Right hindlimb (tissue), 1 donor: ENCODE measurements at places on chromosomes 12 and 14.

DNA sequence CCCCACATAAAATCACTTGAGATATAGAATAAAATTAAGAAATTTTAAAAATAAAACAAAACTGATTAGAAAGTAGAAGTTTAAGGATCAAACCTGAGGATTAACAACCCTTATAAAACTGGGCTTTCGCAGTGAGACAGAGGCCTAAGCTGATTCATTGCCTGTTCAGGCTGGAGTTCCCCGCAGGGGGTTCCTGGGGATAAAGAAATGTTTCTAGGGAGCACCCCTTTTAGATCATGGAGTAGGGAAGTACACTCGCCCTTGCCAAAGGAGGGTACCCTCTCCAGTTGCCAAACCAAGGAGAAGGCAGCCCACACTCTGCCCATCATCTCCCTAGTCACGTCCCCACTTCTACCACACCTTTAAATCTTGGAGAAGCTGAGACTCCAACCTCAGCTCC is 6.8 kb downstream of the GLIPR1 start:
- DNase-seq: no peak

GRCh38 chr12:2961705-2962104 is 2.5 kb downstream of the TEAD4 start:
- DNase-seq: no peak

GRCh38 chr12:84463741-84464495 is 448.7 kb downstream of the SLC6A15 start:
- no peak for DNase-seq

GRCh38 chr12:100668945-100669536 is 95.6 kb downstream of the GAS2L3 start:
- peak; percentile 45 for DNase-seq

DNA sequence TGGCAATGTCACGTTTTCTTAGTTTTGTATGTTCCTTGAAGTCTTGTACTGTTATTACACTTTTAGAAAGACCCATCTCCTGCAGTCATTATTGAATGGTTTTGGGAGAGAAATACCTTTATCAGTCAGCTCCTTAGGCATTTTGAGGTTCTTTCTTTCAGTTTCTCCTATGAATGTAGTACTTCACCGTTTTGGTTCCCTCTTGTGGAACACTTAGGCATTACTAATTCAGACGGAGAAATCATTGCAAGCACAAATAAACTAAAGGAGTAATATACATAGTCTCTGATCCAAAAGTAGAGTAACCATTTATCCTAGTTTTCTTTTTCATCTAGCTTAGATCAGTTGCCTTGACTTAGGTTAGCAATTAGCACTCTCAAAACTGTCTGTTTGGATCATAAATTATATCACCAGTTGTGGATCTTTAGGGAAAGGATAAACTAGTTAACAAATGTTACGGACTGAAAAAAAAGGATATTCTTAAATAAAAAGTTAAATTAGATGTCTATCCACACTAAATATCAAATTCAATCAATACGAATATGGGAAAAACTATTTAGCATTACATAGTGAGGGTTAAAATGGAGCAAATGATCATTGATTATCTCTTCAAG is 1538.3 kb upstream of the SEL1L start:
- no peak for DNase-seq

- DNase-seq: no peak
These were observed 7.5 kb downstream of the NID2 start for GRCh38 chr14:52061390-52061789.

GRCh38 chr12:13099066-13099843 is 4.2 kb downstream of the GSG1 start:
- peak; percentile 54 for DNase-seq

DNA sequence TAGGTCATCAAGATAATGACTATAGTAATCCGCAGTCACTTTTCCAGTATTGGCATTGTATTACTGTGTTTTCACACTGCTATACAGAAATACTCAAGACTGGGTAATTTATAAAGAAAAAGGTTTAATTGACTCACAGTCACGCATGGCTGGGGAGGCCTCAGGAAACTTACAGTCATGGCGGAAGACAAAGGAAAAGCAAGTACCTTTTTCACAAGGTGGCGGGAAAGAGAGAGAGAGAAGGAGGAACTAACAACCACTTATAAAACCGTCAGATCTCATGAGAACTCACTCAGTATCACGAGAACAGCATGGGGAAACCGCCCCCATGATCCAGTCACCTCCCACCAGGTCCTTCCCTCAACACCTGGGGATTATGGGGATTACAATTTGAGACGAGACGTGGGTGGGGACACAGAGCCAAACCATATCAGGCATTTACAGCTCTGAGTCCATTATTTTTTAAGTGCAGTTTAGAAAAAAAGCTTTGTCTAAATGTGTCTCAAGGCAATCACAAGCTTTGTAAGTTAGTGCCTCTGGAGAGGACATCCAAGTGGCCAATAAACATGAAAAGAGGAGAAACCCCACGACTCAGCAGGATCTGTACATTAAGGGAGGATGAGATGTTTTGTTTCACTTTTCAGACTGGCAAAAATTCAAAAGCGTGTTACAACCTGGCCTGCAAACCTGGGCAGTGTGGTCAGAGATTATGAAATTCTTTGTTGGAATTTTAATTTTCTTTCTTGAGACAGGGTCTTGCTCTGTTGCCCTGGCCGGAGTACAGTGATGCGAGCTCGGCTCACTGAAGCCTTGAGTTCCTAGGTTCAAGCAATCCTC is 82.0 kb downstream of the DNAH10 start:
- no peak for DNase-seq

DNA sequence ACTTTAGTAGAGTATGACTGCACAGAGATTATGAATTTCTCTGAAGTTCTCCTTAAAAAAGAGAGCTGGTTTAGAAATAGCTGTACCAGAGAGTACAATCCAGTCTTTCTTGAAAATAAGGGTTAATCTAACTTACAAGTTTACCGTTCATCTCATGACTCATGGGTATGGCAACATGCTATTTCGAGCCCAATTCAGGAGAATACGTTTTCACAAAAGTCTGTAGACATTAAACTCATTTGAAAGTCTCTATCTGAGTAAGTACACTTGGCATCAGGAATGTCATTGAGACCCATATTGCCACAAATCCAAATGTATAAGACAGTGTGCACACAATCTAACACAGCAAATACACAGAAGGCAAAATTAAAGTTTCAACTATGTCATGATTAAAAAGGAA is 160.5 kb downstream of the PIK3C2G start:
- DNase-seq: no peak

- DNase-seq: no peak
These were observed 1004.4 kb downstream of the AACS start for GRCh38 chr12:126069549-126070165.

GRCh38 chr12:67145692-67146091 is 123.5 kb upstream of the CAND1 start:
- DNase-seq: no peak

GRCh38 chr12:13233830-13234641 is 37.5 kb downstream of the EMP1 start:
- peak; percentile 59 for DNase-seq

- no peak for DNase-seq
These were observed 117.1 kb upstream of the PTPRB start for GRCh38 chr12:70754330-70754741.

- DNase-seq: no peak
These were observed 51.2 kb upstream of the KCNH3 start for GRCh38 chr12:49487605-49488004.

DNA sequence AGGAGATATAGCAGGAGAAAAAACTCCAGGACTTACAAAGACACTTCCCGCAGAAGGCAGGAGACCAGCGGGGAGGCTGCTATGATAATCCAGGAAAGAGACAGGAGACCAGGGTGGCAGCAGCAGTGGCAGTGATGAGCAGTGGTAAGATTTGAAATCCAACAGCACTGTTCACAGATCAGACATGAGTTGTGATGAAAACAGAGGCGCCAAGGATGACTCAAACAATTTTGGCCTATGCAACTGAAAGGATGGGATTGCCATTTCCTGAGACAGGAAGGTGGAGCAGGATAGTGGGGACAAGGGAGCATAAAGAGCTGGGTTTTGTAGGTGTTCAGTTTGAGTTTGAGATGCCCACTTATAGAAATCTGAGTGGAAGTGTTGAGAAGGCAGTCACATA is 108.6 kb upstream of the DYRK2 start:
- DNase-seq: no peak

DNA sequence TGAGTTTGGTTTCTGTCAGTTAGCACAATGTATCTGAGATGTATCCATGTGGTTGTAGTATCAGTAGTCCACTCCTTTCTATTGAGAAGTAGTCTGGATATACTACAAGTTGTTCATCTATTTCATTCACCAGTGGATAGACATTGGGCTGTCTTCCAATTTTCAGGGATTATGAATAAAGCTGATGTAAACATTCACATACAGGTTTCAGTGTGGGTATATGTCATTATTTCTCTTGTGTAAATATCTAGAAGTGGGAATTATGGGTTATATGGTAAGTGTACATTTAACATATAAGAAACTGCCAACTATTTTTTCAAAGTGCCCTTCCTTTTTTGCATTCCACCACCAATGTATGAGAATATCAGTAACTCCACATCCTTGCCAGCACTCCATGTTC is 35.9 kb downstream of the PHLDA1 start:
- no peak for DNase-seq

GRCh38 chr14:101733211-101733610 is 28.3 kb upstream of the PPP2R5C start:
- DNase-seq: no peak

DNA sequence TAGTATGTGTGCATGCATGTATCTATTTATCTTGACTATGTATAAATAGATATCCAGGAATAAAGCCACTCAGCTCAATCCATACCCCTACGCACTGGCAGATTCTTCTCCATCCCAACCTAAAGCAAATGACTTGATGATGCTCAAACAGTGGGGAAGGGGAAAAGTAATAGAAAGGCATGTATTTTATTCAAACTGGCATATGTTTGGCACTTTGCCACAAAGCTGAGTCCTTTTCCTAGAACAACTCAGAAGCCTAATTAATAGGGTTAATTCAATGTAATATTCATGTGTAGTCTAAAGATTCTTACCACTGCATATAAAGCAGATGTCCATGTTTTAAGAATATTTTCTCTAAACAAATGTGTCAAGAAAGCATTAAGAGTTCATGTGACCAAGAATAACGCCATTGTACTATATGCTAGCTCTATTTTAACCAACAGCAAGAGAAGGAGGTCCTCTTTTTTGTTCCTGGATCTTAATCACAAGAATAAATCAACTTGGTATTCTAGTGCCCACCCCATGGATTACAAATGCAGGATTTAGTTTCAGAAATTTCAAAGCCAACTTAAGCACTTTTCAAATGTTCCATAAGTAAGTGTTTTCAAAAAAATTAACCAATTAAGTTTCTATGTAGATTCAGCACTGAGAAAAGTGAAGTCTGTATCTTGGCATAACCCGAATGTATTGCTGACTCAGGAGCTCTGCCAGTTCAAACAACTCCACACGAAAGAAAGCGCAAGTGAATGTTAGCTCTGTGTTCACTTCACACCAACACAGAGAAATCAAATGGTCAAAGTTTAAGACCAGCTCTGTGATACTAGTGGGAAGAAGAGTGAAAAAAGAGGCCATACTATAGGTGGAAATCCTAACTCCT is 233.6 kb downstream of the MED13L start:
- no peak for DNase-seq

DNA sequence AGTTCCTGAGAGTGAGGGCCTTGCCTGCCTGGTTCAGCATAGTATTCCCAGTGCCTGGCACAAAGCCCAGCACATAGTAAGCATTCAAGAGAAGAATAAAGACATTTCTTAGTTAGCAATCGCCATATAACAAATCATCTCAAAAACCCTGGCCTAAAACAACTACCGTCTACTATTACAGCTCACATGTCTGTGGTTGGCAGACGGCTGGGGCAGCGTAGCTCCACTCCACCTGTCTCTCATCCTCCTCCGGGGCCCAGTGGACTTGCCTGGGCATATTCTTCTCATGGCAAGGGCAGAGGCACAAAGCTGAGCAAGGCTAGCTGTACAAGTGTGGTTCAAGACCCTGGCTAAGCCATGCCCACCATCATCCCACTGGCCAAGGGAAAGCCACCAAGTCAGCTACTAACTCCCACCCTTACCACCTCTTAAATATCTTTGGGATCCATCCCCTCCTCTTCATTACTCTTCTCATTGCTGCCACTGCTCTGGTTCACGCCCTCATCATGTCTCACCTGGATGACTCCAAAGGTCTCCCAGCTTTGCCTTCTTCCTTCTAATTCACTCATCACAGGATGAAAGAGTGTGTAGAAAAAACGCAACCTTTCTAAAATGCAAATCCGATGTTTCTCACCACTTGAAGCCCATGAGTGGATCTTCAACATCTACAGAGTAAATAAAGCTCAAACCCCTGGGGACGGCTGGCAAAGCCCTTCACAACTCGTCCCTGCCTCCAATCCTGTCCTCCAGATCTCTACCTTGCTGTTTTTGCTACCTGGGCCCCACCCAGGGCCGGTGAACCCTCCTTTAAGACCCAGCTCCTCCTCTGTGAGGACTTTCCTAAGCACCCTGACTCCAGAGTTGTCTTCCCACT is 10.4 kb downstream of the TMEM229B start:
- DNase-seq: no peak

GRCh38 chr12:67275380-67275913 is 6.3 kb downstream of the CAND1 start:
- DNase-seq: no peak

DNA sequence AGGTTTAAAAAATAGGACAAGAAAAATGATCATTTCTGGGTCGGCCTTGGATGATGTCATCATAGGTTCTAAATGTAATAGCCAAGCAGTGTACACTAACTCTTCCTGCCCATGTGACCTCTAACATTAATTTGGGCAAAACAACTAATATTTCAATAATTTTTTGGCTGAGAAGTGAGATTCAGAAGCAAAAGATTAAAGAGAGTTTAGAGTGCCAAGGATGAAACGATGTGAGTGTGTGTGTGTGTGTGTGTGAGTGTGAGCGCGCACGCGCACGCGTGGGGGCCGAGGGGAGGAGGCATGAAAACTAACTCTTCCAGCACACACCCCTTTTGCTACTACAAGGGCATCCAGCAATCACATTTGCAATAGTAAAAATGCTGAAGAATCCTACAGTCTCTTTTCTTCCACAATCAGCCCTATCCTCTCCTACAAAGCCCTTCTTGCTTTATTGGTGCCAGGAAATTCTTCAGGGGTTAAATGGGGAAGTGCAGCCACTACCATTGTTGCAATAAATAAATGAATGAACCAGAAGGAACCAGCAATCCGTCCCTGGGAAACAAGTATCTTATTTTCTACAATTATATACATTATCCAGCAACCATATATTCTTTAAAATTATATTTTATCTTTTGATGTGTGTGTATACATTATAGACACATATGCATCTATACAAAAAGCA is 52.9 kb downstream of the PEBP1 start:
- DNase-seq: peak; percentile 66

DNA sequence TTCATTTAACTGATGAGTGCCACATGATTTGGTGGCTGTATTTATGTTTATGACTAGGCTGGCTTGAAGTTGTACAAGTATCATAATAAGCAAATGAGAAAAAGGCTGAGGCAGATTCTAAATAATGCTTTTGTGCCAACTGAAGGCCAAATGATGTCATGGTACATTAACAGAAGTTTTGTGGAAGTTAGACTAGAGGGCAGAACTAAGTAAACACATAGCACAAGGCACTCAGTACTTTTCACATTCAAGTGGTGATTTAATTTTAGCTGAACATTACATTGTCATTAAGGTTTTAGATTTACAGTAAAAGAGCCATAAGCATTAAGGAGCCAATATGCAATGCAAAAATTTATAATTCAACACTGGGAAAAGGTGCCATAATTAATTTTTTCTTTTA is 21.1 kb downstream of the PPP1CC start:
- DNase-seq: no peak

GRCh38 chr14:93035917-93036651 is 79.6 kb downstream of the ITPK1 start:
- no peak for DNase-seq

GRCh38 chr12:92417373-92417772 is 271.7 kb upstream of the BTG1 start:
- DNase-seq: no peak
